ENCODE measurements at places on chromosomes 6 and 20.

GRCh38 chr6:10341605-10342004 is 73.3 kb downstream of the TFAP2A start:
- no peak for DNase-seq

GRCh38 chr6:167121335-167121841 is 1.5 kb upstream of the CCR6 start:
- no peak for DNase-seq

DNA sequence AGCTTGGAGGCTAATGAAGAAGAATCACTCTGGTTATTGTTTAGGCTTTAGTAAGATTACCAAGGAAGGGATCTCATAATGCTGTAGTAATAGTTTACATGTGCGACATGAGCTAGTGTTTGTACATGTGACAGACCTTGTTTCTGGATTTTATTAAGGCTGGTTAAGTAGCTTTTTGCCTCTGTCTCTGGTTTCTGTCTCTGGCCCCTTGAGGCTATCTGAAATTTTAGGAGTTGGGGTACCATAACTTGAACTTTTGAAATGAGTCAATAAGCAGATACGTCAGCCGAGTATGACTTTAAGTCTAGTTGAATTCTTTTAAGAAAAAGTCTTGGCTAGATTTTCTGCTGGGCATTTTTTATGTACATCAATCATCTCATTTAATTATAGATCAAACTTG is 9.5 kb downstream of the CBFA2T2 start:
- no peak for DNase-seq

- DNase-seq: no peak
These were observed 24.5 kb downstream of the TTBK1 start for GRCh38 chr6:43267619-43268354.

DNA sequence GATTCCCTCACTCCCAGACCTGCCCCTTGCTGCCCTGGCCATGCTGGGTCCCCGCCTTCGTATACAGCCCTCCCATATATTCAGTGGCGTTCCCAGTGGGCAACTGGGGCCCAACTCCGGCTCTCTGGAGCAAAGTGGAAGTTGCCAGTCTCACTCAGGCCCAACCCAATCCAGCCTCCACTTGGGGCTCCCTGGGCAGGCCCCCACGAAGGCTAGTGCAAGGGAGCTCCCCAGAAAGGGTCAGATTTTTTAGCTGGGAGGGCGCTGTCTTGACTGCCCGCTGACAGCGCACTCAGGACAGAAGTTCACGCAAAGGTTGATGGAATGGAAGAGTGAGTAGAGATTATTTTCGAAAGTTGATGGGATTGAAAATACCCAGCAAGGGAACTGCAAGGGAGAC is 5.9 kb downstream of the TP53TG5 start:
- no peak for DNase-seq

Measured in activated CD8-positive, alpha-beta memory T cell treated with anti-CD3 and anti-CD28 coated beads for 4 hours (primary cell).